Pons (tissue), 1 donor: ENCODE measurements at places on chromosomes 11 and 22.

- DNase-seq, result no peak
Measured at GRCh38 chr11:573146-573759, 3.0 kb upstream of the PHRF1 start.

GRCh38 chr11:72430741-72431570 lies 3.4 kb downstream of the CLPB start:
- peak; percentile 74 for DNase-seq

DNA sequence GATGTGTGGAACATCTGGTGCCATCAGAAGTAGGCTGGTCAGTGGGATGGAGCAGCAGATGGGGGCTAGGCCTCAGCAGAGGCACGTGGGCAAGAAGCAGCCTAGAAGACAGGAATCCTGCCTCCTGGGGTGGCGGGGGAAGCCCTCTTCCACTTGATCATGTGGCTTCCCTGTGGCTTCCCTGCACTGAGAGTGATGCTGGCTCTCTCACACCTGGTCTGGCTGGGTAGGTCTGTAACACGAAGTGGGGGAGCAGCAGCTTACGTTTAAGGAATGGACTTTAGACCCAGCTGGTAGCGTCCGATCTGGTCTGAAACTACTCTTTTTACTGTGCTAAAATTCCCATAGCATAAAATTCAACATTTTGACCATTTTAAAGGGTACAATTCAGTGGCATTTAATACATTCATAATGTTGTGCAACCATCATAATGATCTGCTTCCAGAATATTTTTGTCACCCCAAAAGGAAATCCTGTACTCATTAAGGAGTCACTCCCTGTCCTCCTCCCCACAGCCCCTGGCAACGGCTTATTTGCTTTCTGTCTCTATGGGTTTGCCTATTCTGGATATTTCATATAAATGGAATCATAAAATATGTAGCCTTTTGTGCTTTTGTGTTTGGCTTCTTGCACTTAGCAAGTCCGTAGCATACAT lies 21.7 kb downstream of the PTPN5 start:
- no peak for DNase-seq

DNA sequence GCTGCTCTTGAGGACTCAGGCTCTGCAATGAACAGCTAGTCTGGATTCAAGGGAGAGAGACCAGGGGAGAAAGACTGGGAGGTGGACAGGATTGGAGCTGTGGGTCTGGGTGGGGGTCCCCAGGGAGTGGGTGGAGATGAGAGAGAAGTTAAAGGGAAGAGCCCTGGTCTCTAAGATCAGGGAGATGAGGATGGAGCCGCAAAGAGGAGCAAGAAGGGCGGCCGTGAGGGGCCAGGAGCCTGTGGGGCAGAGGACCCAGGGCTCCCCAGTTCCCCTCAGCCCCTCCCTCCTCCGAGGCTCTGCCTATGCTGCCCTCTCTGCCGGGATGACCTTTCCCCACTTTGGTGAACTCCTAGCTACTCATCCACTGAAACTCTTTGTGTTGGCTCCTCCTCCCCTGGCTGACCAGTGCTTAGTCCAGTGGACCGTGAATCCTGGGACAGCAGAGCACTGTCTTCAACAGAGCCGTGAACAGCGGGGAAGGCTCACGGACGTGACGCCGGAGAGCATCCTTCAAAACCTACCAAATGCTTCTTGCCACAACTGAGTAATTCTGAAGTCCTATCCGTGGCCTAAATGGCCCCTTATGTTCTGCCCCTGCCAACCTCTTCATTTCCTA lies 16.4 kb upstream of the RFPL3 start:
- no peak for DNase-seq

DNA sequence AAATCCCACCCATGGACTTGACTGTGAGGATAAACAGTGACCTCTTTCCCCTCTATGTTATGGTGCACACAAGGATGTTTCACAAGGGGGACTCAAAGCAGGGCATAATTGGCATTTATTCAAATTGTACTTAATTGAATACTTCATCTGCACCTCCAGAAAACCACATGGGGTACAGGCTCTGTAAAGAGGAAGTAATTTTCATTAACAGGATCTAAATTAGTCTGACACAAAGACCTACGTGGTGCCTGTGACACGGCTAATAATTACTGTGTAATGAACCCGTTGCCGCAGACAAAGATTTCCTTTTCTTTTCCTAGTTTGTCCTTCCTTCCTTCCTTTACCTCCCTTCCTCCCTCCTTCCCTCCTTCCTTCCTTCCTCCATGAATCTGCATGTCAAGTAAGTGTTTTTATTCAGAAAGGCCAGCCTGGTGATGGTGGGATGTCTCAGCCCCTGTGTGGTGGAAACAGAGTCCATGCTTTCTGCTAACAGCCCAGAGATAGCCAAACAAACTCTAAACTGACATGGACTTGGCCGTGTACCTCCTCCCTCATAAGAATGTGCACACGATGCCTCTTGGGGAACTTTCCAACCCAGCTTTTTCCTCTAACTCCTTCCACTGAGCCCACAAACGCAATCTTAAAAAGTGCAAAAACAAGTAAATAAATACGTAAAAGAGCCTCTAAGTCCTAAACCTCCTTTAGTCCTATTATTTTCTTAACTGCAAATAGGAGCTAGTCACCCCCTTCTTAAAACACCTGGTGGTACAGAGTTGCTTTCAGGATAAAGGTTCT lies 118.8 kb downstream of the INSC start:
- DNase-seq, result no peak

DNA sequence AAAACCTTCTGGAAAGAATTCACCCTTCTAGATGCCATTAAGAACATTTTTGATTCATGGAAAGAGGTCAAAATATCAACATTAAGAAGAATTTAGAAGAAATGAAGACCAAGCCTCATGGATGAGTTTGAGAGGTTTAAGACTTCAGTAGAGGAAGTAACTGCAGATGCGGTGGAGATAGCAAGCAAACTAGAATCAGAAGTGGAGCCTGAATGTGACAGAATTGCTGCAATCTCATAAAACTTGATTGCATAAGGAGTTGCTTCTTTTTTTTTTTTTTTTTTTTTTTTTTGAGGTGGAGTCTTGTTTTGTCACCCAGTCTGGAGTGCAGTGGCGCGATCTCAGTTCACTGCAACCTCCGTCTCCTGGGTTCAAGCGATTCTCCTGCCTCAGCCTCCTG lies 51.6 kb downstream of the MS4A13 start:
- DNase-seq, result peak; percentile 25

GRCh38 chr11:122743949-122744348 lies 88.4 kb downstream of the UBASH3B start:
- no peak for DNase-seq

- DNase-seq, result no peak
Measured at GRCh38 chr22:17774206-17774925, at the start of gene BID. TSS of gene BID (minus strand) at chr22:17774469. CDS start at chr22:17750116, 24,353 bp downstream.

DNA sequence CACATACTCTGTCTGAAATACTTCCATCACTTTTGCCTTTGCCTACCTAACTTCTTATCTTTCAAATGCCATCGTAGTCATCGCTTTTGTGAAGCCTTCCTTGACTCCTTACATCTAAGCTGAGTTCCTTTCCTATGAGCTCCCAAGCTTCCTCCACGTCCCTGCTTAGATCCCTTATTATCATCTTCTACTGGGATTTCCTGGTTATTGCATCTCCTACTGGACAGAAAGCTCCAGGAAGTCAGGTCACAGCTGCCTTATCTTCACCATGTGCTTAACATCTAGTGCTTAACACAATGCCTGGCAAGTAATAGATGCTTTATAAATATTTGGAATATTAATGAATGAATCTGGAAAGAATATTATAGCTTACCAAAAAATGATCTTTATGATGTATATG lies 5.9 kb downstream of the YPEL4 start:
- no peak for DNase-seq

- DNase-seq, result no peak
Measured at GRCh38 chr22:37154925-37155712, 5.4 kb upstream of the IL2RB start.

DNA sequence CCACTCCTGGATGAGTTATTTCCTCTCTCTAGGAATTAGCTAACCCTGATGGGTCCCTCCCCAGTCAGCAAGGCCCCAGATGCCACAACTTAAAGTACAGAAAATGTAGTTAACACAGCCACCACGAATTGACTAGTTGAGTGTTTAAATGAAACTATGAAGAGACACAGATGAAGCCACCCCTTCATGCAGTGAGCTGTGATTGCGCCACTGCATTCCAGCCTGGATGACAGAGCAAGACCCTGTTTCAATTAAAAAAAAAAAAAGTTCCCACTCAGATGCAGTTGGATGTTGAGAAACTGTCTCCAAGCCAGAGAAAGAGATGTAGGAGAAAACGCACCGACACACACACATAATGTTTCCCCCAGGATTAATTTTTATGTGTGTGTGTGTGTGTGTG lies 53.3 kb downstream of the SCN3B start:
- no peak for DNase-seq

DNA sequence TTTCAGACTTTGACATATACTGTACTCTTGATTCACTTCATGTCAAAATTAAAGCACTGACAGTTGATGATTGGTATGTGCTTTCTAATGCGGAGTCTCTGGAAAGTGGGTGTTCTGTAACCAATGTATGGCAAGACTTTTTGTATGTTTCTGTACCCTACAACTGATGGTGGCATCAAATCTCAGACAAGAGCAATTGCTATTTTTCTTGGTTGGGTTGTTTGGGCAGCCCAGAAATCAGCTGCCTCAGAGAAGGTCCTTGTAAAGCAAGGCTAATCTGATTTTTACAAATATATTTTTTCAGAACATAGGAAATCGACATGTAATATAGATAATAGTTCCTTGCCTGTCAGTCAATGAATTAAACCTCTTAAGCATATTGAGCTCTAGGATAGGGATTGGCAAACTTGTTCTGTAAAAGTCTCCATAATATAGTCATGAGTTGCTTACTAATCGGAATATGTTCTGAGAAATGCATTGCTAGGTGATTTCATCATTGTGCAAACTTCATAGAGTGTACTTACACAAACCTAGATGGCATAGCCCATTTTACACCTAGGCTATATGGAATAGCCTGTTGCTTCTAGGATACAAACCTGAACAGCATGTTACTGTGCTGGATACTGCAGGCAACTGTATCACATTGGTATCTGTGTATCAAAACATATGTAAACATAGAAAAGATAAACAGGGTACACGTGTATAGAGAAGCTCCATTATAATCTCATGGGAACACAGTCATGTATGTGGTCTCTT lies 10.2 kb upstream of the OOSP4A start:
- no peak for DNase-seq

DNA sequence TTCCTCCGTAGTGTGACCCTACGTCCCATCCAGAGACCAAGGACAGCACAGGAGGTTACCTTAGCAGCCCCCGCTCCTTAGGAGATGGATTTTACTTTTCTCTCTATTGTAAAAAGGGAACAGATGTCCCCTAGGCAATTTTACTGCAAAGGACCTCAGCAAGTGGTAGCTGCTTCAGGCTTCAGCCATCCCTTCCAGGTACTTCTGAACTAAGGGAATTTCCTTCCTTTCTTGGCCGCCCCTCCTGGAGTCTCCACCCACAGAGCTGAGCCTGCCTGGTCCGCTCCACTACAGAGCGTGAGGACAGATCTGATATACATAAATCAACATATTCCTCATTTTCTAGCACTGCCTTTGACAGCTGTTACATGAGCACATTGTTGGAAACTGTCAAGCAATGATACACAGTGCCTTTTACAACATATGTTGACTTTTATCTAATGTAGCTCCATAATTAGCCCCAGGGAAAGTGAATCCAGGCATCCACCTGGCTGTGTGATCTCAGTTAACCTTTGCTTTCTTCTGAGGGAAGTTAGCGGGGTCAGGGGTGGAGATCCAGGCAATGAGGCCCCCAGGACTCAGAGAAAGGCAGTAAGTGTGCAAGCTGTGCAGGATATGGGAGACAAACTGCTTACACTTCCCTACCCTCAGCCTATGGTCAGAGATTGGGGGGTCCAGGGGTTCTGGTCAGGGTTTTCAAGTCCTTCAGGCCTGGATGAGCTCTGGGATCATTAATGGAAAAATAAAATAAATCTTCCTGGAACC lies 51.9 kb downstream of the SPATA19 start:
- no peak for DNase-seq

- DNase-seq, result no peak
Measured at GRCh38 chr11:115042002-115042401, 363.7 kb downstream of the NXPE2 start.

GRCh38 chr11:87421422-87421821 lies 383.7 kb downstream of the TMEM135 start:
- DNase-seq, result peak; percentile 83

DNA sequence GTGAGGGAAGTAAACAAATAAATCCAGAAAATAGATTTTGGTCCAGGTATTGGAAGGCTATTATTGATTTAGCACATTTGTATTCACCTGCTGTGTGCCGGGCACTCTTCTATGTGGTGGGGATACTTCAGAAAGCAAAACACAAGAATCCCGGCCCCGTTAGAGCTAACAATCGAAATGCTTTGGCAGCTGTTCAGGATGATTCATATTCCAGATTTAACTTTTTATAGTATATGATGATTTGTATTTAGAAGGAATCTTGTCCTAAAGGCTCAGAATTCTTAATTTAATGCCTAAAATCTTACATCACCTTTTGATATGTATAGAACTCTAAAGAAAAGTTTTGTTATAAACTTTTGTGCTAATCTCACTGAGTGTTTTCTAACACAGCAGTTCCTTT lies 28.0 kb downstream of the ZC3H12C start:
- DNase-seq, result no peak

GRCh38 chr22:22408731-22409696 lies 99.5 kb downstream of the ZNF280B start:
- DNase-seq, result peak; percentile 37

- DNase-seq, result no peak
Measured at GRCh38 chr11:17156283-17156682, 51.5 kb downstream of the PIK3C2A start.
